H4 (cell line): ENCODE measurements at places on chromosomes 16 and 17. TPM values are rescaled to one million over a fixed set of nuclear protein-coding genes. Genes with fewer than 3 reads are reported as not detected.

Gene KRTAP4-1
- total RNA-seq, result not detected in 2 replicates

DNA sequence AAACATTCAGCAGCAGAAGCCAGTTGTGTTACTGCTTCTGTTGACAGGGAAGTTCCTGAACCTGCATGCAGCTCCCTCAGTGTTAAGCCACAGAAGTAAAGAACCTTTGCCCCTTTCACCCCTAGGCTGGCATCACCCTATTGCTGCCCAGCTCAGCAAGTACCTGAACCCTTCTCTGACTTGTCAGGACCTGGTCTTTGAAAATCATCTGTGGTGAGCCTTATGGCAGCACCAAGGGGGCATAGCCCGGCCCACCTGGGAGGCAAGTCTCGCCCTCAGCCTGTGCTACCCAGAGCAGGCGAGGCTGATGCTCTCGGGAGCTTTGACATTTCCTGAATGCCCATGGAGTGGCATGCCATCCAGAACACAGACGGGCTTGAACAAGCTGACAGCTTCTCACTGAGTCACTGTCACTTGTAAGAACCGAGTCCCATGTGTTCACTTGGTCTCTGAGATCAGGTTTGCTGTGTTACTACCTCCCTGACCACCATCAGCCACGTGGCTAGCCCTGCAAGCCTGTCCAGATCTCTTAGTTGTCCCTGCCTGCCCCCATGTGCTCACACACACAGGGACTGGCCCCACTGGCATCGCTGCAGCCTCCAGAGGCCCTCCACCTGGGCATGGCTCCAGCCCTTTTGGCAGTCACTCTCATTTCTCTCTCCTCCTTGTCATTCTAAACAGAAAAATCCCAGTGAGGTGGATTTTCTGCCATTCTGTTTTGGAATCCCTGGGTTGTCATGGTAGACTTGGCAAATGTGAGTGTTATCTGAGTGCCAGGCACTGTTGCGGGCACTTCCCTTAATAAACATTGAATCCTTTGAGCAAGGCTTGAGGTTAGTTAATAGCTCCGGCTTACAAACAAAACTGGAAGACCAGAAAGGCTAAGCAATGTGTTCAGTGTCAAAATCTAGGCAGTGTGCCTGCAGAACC, 2.9 kb upstream of the CARMIL2 start:
- DNase-seq, result peak; percentile 93

DNA sequence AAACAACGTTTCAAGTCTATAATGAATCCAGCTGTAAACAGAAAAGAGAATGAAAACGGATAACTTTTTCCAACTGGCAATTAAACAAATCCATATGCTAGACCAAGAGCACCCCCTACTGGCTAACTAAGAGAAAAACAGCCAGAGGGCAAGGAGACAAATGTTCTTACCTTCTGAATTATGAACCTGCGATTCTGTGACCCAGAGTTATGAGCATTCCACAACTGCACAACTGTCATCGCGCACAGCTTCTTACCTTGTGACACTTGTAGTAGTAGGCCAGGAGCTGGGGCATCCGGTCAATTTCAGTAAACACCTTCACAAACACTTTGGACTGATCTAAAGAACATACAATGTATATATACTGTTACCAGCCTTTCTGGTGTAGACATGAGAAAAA, 18.6 kb downstream of the COG7 start:
- peak; percentile 46 for DNase-seq

- DNase-seq, result no peak
Measured at GRCh38 chr17:76191896-76192295, 48.4 kb downstream of the RNF157 start.

DNA sequence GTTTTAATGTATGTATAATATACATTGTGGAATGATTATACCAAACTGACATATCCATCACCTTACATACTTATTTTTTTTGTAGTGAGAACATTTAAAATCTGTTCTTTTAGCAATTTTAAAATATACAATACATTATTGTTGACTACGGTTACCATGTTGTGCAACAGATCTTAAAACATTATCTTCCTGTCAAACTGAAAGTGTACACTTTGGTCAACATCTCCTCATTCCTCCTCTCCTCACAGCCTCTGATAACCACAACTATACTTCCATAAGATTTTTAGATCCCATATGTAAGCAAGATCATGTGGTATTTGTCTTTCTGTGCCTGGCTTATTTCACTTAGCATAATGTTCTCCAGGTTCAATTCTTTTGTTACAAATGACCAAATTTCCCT, 7.5 kb upstream of the DNAJA2 start:
- no peak for DNase-seq

DNA sequence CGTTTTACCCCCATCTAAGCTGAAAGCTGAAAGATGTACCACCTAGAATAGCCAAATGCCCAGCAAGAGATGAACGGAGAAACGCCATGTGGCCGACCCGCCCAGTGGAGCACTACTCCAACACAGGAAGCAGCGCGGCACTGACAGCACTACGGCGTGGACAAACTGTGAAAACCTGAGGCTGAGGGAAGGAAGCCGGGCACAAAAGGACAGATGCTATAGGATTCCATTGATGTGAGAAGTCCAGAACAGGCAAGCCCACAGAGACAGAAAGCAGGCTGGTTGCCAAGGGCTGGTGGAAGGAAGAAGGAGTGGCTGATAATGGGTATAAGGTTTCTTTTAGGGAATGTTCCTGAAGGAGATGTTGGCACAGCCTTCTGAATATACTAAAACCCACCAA, 29.4 kb upstream of the SLC38A8 start:
- no peak for DNase-seq

GRCh38 chr16:15643946-15644250, 944 bp upstream of the MARF1 start:
- no peak for DNase-seq
